ENCODE measurements at places on chromosomes 3 and 15.
A peak's percentile ranks its signal among the peaks of the same experiment; 100 is the strongest.

DNA sequence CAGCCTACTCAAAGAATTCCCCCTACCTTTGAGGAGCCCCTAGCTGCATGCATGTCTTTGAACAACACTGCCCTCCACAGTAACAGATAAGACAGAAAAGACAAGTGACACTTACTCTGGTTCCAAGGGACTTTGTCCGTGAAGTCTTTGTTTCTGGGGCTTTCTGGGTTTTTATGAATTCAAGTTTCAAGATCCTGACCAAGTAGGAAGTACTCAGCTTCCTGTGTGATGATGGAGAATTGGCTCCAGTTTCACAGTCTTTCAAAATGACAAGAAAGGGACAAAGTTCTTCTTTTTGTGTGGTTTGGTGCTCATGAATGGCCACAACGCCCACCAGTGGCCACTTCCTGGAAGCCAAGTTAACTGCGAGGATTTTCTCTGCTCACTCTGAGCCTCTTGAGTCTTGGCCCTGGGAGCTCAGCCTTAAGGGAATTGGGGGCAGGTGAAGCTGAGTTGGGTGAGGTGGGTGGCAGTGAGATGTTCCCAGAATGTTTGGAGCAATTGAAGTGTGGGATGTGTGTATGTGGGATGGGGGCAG, at the start of gene CCR1:
Gene CCR1 (minus strand): TSS at position 147 of the 538 bp plus-strand sequence. CDS start 4,000 bp downstream, outside the sequence.
- DNase-seq: peak; percentile 21

- no peak for DNase-seq
Measured at GRCh38 chr3:174439331-174440252, 419.5 kb upstream of the NAALADL2 start.

GRCh38 chr3:161274691-161275298, 53.7 kb downstream of the NMD3 start:
- no peak for DNase-seq

DNA sequence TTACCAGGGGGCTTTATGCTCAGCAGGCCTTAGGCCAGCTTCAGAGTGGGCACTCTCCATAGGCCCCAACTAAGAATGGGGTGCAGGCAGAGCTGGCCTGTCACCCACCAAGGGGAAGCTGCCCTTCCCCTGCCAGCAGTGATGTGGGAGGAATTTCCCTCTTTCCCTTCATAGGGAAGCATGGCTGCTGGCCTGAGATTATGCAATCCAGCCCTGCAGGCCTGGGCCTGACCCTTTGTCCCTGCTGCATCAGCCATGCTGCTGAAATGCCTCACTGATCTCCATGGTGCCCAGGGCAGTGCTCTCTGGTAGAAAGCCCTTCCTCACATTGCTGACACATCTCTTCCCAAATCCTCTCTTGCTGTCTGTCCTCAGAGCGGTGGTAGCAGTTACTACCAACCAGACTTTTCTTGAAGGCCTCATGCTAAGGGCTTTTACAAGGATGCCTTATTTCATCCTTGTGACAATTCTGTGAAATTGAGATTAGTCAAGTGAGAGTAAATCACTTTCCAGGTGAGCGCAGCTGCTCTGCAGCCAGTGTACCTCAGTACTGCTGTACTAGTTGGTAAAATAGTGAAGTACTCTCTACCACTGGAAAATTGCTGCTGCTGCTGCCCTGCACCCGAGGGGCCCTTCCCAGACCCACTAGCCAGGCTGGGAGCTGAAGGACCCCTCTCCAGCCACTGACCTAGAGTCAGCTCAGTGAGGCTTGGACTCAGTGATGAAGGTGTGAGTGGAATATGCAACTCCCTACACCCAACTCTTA, 33.8 kb downstream of the MRAS start:
- DNase-seq: no peak

GRCh38 chr3:127171320-127171719, 21.6 kb upstream of the PRR23E start:
- DNase-seq: no peak

DNA sequence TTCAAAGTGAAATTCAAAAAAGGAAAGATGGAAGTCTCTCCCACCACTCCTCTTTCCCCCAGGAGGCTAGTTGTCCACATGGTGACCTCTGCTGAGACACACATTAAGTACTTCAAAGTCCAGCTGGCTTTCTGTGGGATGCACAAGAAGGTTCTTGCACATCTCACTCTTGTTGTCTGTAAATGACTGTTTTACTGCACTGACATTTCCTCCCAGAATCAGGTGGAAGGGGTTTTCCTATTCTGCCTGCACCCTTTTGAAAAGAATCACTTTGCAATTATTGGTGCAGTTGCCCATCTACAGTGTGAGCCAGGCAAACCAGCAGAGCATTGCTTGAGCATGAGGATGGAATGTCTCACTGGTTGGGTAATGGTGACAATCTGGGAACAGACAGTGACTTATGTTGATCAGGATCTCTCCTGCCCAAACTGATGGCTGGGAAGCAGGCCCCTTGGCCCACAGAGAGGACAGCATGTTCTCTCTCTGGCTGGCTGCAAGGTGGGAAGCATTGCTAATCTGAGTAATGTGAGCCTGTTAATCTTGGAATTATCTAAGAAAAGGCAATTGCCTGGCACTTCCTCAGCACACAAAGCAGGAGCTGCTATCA, 347.7 kb upstream of the SATB1 start:
- DNase-seq: no peak

DNA sequence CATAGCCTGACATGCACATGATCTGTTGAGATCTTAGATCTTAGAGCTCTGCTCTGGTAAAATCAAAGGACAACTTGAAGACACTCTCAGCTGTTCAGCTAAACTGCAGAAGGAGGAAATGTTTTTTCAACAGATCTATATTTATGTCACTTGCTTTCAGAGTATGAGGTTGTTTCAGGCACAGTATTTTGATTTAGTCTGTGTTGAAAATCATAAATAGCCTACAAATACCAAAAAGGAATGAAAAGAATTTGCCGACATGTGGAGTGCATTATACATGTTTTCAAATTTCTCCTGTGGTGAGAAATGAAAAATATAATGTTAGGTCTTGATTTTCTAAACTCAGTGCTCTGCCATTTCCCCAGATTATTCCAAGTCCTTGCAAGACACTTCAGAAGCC, 1118.4 kb downstream of the TBL1XR1 start:
- no peak for DNase-seq

GRCh38 chr3:72738752-72739530, 109.3 kb downstream of the SHQ1 start:
- DNase-seq: peak; percentile 34

DNA sequence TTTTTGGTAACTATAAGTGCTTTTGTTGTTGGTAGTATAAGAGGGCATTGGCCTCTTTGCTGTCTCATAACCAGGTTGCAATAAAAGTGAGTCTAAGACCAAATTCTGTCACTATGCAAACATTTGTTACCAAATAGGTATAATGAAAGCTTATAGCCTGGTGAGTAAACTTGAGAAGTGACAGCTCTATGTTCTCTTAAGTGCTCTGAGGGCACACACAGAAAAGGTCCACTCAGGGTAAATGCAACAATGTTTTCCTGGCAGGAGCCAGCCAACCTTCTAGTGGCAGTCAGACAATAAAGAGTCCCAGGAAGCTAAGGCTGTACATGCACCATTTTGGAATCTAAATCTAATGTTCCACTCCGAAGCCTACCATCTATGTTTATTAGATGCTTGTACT, 262.1 kb upstream of the TGFBR2 start:
- no peak for DNase-seq

DNA sequence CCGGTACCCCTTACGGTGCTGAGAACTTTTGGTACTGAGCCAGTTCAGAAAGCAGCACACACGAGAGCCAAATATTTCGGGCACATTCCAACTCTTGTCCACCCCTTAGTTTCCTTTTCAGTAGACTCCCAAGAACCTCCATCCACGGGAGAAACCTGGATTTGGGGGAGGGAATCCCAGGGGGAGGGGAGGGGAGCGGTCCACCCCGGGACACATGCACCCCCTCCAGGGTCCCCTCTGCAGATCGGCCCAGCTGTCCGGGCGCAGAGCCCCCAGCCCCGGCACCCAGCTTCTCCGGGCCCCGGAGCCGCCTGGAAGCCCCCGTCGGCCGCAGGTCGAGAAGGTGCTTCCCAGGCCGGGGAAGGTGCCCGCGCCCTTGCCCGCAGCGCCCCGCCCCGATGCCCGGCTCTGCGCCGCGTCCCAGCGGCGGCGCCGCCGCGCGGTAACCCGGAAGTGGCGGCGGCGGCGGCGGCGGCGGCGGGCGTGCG, 455 bp upstream of the ABHD17C start:
- peak; percentile 8 for DNase-seq

- DNase-seq: no peak
Measured at GRCh38 chr3:142210608-142211007, 14.8 kb downstream of the GK5 start.

DNA sequence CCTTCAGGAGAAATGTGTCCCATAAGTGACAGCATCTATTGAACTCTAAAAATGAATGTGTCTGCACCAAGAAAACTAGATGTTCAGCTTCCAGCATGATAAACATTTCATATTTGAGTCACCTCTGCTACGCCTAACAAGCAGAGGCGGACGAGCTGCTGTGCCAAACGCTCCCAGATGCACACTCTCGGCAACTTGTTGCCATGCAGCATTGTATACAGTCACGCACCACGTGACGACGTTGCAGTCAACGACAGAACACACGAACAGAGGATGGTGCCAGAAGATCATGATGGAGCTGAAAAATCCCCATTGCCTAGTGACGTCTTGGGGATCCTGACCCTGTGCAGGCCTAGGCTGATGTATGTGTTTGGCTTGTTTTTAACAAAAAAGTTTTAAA, 137.5 kb downstream of the XXYLT1 start:
- no peak for DNase-seq

GRCh38 chr15:82858932-82859331, 49.5 kb downstream of the WHAMM start:
- DNase-seq: no peak

- no peak for DNase-seq
Measured at GRCh38 chr15:29129926-29130325, 139.7 kb downstream of the NSMCE3 start.
